ENCODE measurements at places on chromosomes 2 and 18. TPM values are rescaled to one million over a fixed set of nuclear protein-coding genes. Genes with fewer than 3 reads are reported as not detected.

The INO80C gene
- 21.7 TPM for total RNA-seq

- no peak overlapping the region for H3K27ac ChIP-seq
- no peaks in the 10 kb centered on the region for H3K4me1 ChIP-seq
- no peak overlapping the region for H3K4me3 ChIP-seq
Measured at GRCh38 chr2:4967206-4967605, 725.0 kb upstream of the SOX11 start.

The SLC9A4 gene
- total RNA-seq: 0.06 TPM

GRCh38 chr2:128577141-128577930 lies 258.7 kb upstream of the HS6ST1 start:
- H3K27me3 ChIP-seq: peaks cover 3% of the 10 kb centered on the region
- no peaks in the 10 kb centered on the region for H3K36me3 ChIP-seq
- no peak overlapping the region for H3K4me3 ChIP-seq
- no peak for DNase-seq
- no peak overlapping the region for H3K27ac ChIP-seq
- no peaks in the 10 kb centered on the region for H3K4me1 ChIP-seq

The CFAP53 gene
- total RNA-seq: 0.36 TPM

The ACAA2 gene
- total RNA-seq: 83.3 TPM

The GRHL1 gene
- total RNA-seq: 0.25 TPM

DNA sequence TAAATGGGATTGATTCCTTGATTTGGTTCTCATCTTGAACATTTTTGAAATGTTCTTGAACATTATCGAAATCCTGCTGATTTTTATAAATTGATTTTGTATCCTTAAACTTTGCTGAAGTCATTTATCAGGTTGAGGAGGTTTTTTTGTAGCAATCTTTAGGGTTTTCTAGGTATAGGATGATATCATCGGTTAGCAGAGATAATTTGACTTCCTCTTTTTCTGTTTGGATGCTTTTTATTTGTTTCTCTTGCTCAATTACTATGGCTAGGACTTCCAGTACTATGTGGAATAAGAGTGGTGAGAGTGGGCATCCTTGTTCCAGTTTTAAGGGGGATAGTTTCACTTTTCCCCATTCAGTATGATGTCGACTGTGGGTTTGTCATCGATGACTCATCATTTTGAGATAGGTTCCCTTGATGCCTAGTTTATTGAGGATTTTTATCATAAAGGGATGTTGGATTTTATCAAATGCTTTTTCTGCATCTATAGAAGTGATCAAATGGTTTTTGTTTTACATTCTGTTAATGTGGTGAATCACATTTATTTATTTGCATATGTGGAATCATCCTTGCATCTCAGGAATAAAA lies 201.5 kb upstream of the ZSWIM2 start:
- no peaks in the 10 kb centered on the region for H3K36me3 ChIP-seq
- no peaks in the 10 kb centered on the region for H3K27me3 ChIP-seq
- DNase-seq: no peak
- no peak overlapping the region for H3K27ac ChIP-seq
- H3K4me3 ChIP-seq: no peak overlapping the region
- H3K4me1 ChIP-seq: peaks cover 3% of the 10 kb centered on the region

- no peaks in the 10 kb centered on the region for H3K36me3 ChIP-seq
- DNase-seq: no peak
- no peak overlapping the region for H3K4me3 ChIP-seq
- H3K27me3 ChIP-seq: no peaks in the 10 kb centered on the region
- H3K4me1 ChIP-seq: no peaks in the 10 kb centered on the region
Measured at GRCh38 chr2:237196409-237196808, 110.7 kb downstream of the COPS8 start.

The PAX8 gene
- 2.5 TPM for total RNA-seq

DNA sequence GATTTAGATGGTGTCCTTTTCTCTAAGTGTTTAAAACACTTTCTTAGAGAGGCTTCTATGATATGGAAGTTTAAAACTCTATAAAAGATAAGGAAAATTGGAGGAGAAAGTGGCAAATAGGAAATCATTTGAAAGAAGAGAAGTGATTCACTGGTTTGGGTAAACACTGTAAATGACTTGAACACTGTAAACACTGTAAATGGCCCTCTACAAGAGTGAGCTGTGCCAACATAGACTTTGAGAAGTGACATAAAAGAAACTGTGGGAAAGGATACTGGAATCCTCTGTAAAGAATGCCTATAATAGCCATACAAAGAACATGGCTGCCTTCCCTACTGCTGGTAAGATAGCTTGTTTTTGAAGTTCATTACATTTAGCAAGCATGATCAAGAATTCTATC lies 210.9 kb upstream of the SIX3 start:
- peaks cover 5% of the 10 kb centered on the region for H3K36me3 ChIP-seq
- H3K4me3 ChIP-seq: no peak overlapping the region
- no peaks in the 10 kb centered on the region for H3K27me3 ChIP-seq

The RAPGEF4 gene
- total RNA-seq: 1.1 TPM

GRCh38 chr2:55115761-55116597 lies 65.7 kb upstream of the RTN4 start:
- H3K27me3 ChIP-seq: peaks cover 3% of the 10 kb centered on the region
- no peaks in the 10 kb centered on the region for H3K36me3 ChIP-seq
- H3K4me3 ChIP-seq: no peak overlapping the region
- H3K27ac ChIP-seq: no peak overlapping the region

GRCh38 chr2:127597046-127597983 lies 48.6 kb upstream of the GPR17 start:
- H3K36me3 ChIP-seq: peaks cover 13% of the 10 kb centered on the region
- no peaks in the 10 kb centered on the region for H3K27me3 ChIP-seq
- no peak for DNase-seq
- no peaks in the 10 kb centered on the region for H3K4me1 ChIP-seq

The ACYP2 gene
- total RNA-seq: 13.9 TPM

DNA sequence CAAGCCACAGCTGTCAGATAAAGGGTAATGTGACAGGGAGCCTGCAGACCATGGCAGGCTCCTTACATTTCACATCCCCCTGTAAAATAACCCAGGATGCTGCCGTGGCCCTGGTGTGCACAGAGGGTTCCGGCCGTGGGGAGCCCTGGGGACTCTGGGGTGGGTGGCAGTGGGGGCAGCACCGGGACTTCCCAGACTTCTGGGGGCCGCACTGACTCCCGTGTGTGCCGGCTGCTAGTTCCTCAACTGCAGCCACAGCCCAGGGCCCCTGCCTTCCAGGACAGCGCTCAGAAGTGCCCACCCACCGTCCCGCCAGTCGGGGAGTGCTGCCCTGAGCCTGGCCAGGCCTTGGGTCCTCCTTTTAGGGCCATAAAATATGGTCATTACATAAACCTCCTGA lies 56.5 kb downstream of the CIB4 start:
- no peak overlapping the region for H3K4me3 ChIP-seq
- no peak for DNase-seq
- H3K27me3 ChIP-seq: peaks cover 16% of the 10 kb centered on the region
- H3K27ac ChIP-seq: no peak overlapping the region
- H3K4me1 ChIP-seq: no peaks in the 10 kb centered on the region

DNA sequence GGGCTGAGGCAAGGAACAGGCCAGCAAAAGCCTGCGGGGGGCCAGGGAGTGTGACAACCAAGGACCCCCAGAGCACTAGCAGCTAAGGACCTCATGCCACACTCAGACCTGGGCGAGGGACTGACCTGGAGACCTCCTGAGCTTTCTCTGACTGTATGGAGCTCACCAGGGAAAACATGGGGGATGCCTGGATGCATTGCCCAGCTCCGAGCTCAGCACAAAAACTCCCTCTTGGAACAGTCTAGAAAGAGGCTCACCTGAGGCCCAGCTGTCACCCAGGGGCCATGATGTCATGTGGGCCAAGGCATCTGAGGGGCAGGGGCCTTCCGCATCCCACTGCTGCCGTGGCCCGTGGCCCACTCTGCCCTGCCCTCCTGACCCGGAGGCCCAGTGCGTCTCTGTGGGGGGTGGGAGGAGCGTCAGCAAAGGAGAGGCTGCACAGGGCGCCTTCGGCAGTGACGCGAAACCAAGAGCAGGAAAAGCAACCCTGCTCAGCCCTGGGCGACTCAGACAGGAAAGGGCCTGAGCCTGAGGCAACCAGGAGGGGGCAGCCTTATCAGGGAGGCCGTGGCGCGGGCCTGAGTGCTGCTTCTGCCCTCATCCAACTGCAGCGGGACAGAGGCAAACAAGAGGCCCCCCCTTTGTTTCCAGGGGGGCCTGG lies 57.3 kb upstream of the ALPP start:
- peak overlapping the region; percentile 83 for H3K4me3 ChIP-seq
- H3K27ac ChIP-seq: peak overlapping the region; percentile 97
- H3K36me3 ChIP-seq: peaks cover 4% of the 10 kb centered on the region
- H3K4me1 ChIP-seq: peaks cover 52% of the 10 kb centered on the region
- DNase-seq: peak; percentile 80

DNA sequence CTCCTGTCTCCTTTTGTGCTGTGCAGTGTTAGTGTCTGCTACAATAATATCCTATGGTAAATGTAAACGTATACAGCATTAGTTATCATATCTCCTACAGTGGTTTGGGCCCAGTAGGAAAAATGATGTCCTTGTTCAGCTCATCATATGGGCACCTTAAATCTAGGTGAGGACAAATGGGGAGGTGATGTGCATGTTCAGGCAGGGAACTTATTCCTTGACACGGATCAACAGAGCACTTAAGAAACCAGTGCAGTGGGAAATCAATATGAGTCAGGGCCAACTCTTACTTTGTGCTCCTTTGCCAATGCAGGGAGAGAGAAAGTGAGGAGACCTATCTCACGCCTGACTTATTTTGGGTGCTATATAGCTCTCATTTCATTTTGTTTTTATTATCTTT lies 76.4 kb downstream of the KLHL14 start:
- no peak for DNase-seq
- no peaks in the 10 kb centered on the region for H3K27me3 ChIP-seq
- H3K4me1 ChIP-seq: no peaks in the 10 kb centered on the region

DNA sequence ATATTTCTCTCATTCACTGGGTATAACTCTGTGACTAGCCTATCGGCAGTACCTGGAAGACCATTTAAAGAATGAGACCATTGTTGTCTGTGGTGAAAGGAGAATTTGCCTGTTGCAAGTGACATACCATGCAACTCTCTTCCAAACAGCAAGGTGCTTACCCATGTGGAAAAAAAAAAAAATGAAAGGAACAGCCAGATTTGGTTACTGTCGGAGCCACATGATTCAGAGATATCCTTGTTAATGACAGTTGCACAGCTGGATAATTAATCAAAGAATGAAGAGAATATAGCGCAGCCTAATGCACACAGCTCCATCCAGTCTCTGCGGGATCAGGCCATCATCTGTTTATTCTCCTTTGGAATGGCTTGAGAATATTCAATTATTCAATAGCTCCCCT lies 141.8 kb downstream of the HRH4 start:
- H3K36me3 ChIP-seq: no peaks in the 10 kb centered on the region
- no peak overlapping the region for H3K27ac ChIP-seq
- no peak overlapping the region for H3K4me3 ChIP-seq
- no peaks in the 10 kb centered on the region for H3K4me1 ChIP-seq
- DNase-seq: no peak
- H3K27me3 ChIP-seq: peaks cover 6% of the 10 kb centered on the region

GRCh38 chr2:234096164-234096563 lies 45.7 kb downstream of the SPP2 start:
- H3K27me3 ChIP-seq: peaks cover 5% of the 10 kb centered on the region
- DNase-seq: no peak
- H3K4me1 ChIP-seq: peaks cover 21% of the 10 kb centered on the region
- no peak overlapping the region for H3K27ac ChIP-seq

The RAB6C gene
- total RNA-seq: 0.11 TPM

The DOCK10 gene
- total RNA-seq: 273 TPM

DNA sequence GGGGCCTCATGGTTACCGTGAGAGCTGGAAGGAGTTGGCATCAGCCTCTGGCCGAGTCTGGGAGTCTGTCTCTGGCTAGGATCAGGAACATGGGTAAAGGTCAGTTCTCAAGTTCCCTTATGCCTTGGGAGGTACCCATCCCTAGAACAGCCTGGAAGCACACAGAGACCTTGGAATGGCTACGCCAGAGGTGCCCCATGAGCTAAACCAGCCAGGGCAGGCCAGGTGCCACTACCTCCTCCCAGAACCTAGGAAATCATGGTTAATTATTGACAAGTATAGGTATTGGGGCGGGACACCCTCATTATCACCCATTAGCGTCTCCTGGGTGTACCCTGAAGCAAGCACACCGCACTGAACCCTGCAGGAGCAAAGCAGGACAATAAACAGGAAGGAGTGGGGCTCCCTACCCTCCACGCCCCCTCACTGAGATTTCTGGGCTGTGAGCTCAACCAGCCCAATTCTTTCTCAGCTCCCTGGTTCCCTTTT lies 3.0 kb upstream of the ASPRV1 start:
- no peak overlapping the region for H3K4me3 ChIP-seq
- H3K36me3 ChIP-seq: no peaks in the 10 kb centered on the region
- no peak overlapping the region for H3K27ac ChIP-seq
- H3K4me1 ChIP-seq: peaks cover 2% of the 10 kb centered on the region
- H3K27me3 ChIP-seq: peaks cover 3% of the 10 kb centered on the region

The DHX57 gene
- total RNA-seq: 16.3 TPM

DNA sequence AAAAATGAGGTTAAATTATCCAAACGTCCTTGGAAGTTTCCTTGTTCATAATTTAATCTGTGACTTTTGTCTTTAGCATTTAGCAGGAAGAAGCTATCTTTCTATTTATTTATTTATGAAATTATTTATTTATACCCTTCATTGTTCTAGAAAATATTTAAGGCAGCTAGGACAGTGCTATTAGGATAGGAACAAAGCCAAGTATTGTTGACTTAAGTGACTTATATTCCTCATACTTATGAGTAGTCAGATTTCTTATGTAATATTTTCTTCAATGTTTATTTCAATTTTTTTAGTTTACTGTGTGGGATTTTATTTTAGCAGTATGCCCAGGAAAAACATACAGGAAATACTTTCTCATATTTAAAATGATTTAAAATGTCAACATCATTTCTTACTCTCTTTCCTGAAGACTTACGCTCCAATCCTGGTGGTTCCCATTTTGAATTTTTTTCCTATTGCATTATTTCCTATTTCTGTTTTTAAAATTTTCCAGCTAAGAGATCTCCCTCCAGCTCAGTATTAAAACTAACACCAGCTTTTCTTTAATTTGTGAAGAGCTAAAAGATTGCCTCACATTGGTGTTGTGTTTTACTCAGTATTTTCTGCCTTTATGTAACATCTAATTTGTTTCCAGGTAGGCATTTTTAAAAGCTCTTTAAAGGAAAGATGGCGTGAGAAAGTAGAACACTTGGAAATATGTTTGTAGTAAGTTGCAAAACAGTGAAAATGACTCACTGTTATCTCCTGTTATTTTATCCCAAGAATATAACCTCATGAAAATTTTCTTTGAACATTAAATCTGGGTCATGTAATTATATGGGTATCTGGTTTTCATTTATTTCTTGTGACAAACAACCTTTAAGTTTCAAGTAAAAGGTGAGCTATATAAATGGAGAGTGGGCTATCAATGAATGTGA lies 32.2 kb downstream of the MAPRE2 start:
- peaks cover 11% of the 10 kb centered on the region for H3K4me1 ChIP-seq
- DNase-seq: no peak

- DNase-seq: no peak
- H3K36me3 ChIP-seq: no peaks in the 10 kb centered on the region
- H3K27me3 ChIP-seq: peaks cover 66% of the 10 kb centered on the region
Measured at GRCh38 chr2:127672341-127673224, 2.7 kb downstream of the LIMS2 start.

The NR4A2 gene
- total RNA-seq: 3.2 TPM

- no peak overlapping the region for H3K4me3 ChIP-seq
- DNase-seq: no peak
- H3K27me3 ChIP-seq: no peaks in the 10 kb centered on the region
- H3K36me3 ChIP-seq: no peaks in the 10 kb centered on the region
- H3K4me1 ChIP-seq: peaks cover 9% of the 10 kb centered on the region
Measured at GRCh38 chr18:11994703-11995444, 13.6 kb downstream of the IMPA2 start.

Measured in activated naive CD8-positive, alpha-beta T cell treated with anti-CD3 and anti-CD28 coated beads, Interleukin-2, amount 10 ng/mL, durations not matched to agents 7 days and 5 days (primary cell).